Stimulated activated CD8-positive, alpha-beta memory T cell treated with anti-CD3 and anti-CD28 coated beads, Interleukin-7, amount 100 ng/mL, for 1 hour (primary cell): ENCODE measurements at places on chromosomes 4 and X.

DNA sequence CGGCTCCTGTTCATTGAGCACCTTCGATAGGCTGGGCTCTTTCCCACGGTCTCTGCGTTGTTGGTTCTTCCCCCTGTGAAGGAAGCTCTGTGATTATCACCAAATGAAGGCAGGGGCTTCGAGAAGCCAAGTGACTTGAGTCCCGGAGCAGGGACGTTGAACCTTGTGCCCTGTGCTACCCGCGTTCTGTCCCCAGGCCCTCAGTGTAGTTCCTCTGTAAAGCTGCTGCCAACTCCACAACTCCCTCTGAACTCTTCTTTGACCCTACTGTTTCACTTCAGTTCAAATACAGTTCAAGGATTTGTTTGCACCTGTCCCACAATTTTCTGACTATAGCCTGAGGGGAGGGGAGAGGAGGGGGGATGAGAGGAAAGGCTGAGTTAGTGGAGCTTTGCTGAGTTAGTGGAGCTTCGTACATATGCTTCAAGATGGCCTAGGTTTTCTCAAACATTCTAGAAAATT lies 635 bp upstream of the PHF8 start:
- no peak for DNase-seq

- DNase-seq: no peak
These were observed 249.2 kb upstream of the RPS6KA3 start for GRCh38 chrX:20515841-20516461.

GRCh38 chrX:111322231-111322855 lies 52.1 kb upstream of the CAPN6 start:
- no peak for DNase-seq

DNA sequence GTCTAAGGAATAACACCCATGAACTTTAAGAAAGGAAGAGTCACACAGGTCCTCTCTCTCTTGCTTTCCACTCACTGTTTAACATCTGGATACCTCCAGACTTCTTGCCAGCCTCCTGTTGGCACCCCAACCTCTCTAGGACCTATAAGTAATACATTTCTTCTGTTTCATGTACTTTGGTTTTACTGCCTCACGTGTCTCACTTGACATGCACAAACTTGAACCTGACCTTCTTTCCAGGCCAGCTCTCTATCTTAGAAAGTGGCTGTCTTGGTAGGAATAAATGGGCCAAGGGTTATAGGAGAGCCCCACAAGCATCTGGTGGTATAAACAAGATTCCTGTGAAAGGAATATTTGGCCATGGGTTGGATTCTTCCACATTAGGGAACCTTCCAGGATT lies 614.8 kb upstream of the AGA start:
- no peak for DNase-seq

GRCh38 chr4:67101612-67102011 lies 443.7 kb downstream of the CENPC start:
- DNase-seq: no peak

- DNase-seq: no peak
These were observed 165.3 kb downstream of the FAM13A start for GRCh38 chr4:88891636-88892035.
